CD4-positive, alpha-beta T cell treated with Interleukin-12 subunit alpha and Interleukin-12 subunit beta, for 1 hour (primary cell): ENCODE measurements at places on chromosomes 12 and 14.

DNA sequence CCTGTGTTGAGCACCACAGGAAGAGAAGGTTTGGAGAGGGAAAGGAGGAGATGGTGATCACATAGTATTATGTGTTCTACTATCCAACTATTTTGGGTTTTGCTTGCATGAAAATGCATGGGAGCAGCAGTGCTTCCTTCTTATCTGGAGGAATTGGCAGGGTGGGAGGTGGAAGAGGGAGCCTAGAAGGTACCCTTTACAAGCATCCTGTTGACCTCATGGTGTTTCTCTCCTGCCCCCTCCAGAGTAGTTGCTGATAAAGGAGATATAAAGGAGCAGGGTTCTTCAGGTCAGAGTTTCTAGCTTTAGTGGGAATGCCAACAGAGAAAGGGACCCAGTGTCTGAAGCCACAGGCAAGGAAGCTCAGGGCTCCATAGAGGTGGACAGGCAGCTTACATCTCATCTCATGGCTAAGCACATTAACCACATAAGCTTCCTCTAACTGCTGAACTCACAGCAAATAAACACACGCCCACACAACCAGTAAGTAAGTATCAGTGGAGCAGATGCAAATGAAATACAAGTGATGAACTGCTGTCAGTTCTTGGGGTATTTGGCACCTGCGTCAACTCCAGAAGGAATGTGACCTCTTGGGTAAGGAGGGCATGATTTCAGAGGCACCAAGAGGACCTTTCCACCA, 174.2 kb upstream of the SLC38A2 start:
- DNase-seq, result no peak

DNA sequence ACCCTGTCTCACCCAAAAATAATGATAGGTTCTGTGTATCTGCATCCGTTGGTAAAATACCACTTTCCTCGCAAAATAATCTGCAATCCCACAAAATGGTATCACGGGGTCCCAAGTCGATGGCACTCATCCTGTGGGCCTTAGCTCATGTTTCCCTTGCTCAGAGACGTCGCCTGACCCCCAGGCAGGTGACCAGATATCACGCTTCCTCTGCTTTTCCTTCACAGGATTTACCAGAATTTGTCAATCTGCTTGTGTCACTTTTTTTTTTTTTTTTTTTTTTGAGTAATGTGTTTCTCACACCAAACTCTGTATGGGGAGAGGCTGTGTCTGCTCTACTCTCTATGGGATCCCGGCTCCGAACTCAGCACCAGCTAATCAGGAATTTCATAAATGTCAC, 162.7 kb downstream of the PRKCH start:
- DNase-seq, result no peak

DNA sequence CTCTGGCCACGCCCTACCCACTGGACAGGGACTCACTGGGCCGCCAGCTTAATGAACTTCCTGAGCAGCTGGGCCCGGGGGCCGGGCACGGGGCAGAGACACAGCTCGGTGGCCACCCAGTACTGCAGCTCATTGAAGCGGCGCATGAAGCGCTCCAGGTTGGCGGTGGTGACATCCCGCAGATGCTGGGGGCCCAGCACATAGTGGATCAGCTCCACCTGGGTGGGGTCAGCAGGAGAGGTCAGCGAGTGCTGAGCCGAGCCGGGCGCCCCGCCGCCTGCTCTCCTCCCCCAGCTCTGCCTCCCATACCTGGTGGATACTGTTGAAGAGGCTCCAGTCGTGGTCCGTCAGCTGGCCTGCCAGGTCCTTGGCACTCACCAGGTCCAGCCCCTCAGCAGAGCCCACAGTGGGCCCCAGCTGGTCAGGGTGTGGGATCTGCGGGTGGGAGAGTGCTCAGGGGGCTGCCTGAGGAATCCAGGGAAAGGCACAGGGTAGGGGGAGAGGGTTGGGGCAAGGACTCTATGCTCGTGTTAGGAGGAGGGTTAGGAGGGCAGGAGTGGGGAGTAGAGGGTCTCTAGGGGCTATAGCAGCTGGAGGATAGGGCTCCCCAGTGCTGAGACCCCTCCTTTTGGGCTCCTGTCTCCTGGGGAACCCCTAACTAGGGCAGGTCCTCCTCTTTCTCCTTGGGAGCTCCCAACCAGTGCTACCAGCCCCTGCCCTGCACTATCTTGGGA, 15.5 kb upstream of the ENDOU start:
- no peak for DNase-seq

GRCh38 chr14:47626151-47627035, 49.0 kb downstream of the MDGA2 start:
- no peak for DNase-seq

DNA sequence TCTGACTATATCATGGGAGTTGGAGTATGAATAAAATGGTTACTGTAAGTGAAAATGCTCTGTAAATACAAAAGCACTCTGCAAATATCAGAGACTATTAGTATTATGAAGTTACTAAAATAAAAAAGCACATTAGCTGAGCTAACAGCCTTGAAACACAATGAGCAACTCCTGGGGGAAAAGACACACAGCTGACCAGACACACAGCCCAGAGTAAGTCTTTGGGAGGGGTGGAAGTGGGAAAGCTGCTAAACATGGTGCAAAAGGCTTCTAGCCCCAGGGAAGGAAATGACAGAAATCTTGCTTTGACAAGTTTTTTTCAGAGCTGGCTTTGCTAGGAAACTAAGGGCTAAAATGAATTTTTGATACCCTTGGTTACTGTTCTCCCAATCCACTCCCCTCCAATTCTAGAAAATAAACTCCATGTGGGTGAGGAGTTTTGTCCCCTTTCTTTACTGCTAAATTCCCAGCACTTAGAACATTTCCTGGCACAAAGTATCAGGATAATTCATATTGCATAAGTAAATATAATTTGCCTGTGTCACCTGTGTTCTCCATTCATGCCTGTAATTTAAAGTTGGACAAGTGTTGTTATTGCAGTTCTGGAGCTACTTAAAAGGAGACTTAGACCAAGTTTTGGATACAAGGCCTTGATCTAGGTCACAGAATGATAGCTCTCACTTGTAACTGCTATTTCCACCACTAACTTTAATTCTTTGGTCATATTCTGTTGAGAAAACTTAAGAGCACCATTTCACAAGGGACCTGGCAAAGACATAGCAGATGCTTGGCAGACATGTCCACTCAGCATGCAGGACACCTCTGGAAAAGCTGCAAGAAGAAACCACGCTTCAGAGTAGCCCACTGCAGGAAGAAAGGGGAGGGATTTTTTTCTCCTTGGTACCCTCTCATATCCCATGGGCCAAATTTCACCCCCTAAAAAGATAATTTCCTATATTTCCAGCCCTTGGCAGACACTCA, 19.0 kb upstream of the RAB3IP start:
- DNase-seq, result no peak

DNA sequence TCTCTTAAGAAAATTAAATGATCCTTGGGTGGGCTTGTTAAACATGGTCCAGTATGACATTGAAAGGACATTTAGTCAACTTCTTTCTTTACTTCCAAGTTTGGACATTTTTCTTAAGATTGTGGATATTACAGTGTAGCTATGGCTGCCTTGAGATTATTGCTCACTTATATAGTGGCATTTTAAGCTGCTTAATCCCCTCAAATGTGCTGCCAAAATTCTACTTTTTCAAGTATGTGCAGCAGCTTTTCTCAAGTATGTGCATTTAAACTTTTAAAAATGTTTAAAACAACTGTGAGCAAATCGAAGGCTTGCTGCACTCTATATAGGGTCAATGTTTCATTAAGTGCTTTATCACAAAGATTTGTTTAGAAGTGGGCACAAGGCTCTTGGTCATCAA, 7.4 kb downstream of the TXNRD1 start:
- no peak for DNase-seq

GRCh38 chr12:132386926-132387497, 57.6 kb upstream of the GALNT9 start:
- no peak for DNase-seq

DNA sequence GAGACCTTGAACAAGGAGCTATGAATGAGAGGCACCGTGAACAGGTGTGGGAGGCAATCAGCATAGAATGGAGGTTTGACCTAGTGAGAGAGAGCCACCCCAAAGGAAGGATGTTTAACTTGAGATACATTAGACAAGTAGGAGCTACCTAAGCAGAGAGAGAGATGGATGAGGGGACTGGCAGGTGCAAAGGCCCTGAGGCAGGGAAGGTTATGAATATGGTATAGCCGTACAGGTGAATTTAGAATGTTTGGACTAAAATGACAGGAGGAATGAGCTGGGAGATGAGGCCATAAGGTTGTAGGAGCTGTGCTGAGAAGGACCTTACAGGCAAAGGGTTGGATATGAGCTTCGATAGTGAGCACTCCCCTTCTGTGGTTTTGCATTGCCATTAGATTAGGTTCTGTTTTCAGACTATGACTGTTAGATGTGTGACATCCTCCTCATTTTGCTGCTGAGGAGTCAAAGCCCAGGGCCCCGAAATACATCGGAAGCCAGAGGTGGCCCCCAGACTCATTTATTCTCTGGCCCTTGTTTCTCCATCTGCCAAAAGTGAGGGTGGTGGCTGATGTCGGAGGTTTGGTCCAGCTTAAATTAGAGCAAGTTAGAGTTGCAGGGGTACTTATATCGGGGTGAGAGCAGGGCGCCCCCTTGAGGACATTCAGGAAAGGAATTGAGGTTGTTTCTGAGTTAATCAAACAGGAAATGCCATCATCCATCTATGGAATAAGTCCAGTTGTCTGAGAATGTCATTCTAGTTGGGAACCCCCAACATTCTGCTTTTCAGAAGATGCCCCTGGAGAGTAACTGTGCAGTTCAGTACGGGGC, 29.4 kb downstream of the SLC24A4 start:
- peak; percentile 7 for DNase-seq

- no peak for DNase-seq
Measured at GRCh38 chr12:64147875-64148274, 74.2 kb downstream of the KICS2 start.

DNA sequence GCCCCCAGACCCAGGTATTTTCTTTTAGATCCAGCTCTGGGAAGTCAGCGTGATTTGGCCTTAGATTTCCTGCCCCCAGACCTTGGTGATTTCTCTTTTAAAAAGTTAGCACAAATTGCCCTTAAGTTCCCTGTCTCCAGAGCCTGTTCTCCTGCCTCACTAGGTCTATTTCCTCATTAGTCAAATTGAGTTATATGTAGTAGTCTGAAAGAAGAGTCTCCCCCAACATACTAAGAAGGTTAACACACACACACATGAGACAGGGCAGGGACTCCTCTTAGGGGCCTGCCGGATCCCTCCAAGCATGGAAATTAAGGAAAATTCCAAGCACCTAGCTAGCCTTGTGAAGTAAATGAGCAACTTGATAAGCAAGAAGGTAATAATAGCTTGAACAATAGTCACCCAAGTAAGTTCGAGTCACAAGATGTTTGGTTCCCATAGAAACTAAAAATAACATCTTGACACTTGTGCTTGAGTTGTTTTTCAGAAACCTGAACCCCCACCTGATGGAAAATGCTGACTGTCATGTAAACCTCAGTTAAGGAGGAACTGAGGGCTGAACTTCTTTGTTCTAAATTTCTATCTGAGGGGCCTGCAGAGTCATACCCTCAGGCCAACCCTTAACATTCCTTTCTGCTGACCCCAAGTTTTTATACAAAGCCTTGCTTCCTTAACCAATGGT, 51.6 kb downstream of the CAND1 start:
- no peak for DNase-seq

DNA sequence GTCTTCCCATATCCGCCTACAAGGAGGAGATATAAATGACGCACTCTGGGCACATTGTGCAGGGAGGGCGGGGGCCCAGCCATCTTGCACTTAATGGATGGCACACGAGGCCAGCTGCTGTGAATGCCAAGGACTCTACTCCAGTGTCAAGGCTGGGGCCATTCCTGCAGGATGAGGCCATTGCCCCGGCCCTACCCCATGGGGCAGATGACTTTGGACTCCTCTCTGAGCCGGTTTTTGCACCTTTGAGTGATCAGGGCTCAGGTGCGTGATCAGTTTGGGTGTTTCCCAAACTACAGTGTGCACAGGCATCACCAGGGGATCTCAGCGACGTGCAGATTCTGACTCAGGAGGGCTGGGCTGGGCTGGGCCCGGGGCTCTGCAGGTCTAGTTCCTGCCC, 16.1 kb downstream of the MMAB start:
- no peak for DNase-seq

DNA sequence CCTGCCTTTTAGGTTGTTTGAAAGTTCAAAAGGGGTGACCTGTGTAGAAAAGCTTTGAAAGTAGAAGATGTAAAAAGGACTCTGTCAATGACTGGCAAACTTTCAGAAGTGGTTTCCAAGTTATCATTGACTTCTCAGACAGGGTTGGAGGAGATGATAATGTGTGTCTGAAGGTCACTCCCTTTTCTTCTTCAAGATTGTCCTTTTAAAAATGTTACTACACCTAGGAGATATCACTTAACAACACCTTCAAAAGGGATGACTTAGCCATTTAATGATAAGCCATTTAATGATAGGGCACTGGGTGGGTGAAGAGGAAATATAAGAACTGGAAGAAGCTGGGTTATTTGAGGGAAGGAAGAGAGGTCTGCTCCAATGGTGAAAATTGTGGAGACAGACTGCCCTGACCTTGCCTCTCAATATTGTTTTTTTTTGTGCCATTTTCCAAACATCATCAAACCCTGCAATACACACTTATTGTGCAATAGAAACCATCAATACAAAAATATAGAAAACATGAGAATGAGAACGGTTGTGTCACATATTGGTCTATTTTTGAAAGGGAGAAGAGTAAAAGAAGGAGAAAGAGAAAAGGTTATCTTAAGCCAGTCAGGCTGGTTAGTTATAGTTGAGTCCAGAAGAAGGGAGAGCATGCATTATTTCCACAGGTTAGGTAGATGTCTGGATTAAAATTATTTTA, 38.8 kb downstream of the BEST3 start:
- DNase-seq, result no peak

DNA sequence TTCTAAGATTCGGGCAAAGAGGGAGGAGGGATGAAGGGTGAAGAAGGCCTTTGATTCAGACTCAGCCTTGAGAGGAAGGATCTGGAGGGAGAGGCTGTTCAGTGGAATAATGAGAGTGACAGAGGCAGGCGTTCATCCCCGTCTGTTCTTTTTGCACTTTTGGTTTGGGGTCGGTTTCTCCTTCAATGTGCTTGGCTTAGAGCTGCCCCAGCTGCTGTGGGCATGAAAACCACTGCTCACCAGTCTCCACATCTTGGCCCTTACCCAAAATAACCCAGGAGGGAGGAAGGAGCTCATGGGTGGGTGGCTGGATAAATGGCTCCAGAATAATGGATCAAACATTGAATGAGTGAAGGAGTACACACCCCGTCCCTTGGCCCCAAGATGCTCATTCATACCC, 261.7 kb upstream of the FKBP4 start:
- DNase-seq, result no peak

GRCh38 chr14:55536204-55536708, 43.8 kb upstream of the KTN1 start:
- DNase-seq, result no peak

- peak; percentile 81 for DNase-seq
Measured at GRCh38 chr12:47904713-47905709, at the start of gene VDR. Gene VDR, minus strand, starts transcription at chr12:47904994. Its CDS starts 25,881 bp downstream, at chr12:47879113.

GRCh38 chr12:127588249-127588648, 678.7 kb upstream of the TMEM132C start:
- no peak for DNase-seq

- DNase-seq, result no peak
Measured at GRCh38 chr12:76768576-76768975, 4.7 kb downstream of the ZDHHC17 start.
